Amniotic stem cell (primary cell): ENCODE measurements at places on chromosomes 4 and X.
A peak's percentile ranks its signal among the peaks of the same experiment; 100 is the strongest.

DNA sequence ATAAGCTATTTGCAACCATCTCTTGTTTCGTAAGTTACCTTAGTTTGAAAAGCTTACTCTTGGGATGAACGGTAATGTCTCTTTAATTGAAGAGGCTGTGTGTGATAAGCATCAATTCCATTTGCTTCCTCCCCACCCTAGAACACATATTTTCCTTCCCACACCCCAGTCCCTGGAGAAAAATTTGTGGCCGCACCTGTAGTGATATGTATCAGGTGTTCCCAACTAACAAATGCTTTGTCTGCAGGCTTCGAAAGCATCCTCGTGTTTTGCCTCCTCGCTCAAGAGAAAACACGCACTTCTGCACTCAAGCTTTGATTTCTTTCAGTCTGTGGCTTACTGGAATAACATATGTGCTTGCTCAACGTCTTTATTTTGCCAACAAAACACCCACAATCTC, 143.8 kb upstream of the OTUD4 start:
- no peak for DNase-seq

- DNase-seq: no peak
Observed at GRCh38 chr4:14607001-14607400, 395.3 kb upstream of the CPEB2 start.

GRCh38 chr4:45423896-45424295, 697.5 kb upstream of the GNPDA2 start:
- no peak for DNase-seq

GRCh38 chrX:72021975-72022374, 109.7 kb downstream of the RTL5 start:
- no peak for DNase-seq

DNA sequence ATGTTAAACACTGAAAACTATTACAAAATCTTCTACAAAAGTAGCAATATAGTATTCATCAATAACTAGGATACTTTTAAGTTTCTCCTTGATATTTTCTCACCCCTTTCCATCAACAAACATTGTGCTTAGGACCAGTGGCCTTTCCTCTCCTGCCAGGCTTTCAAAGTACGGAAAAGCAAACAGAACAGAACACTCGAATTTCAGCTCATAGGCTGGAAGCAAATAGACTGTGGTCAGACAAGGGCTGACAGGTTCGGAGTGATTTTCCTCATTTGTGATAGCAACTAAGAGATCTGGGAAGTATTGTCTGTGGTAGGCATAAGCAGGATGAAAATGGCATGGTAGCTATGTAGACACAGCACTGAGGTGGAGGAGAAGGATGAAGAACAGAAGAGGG, 68.6 kb upstream of the SORBS2 start:
- DNase-seq: no peak

GRCh38 chr4:171629182-171629581, 184.0 kb upstream of the GALNTL6 start:
- DNase-seq: no peak

- peak; percentile 1 for DNase-seq
Observed at GRCh38 chr4:76850010-76850441, 47.9 kb downstream of the SOWAHB start.

DNA sequence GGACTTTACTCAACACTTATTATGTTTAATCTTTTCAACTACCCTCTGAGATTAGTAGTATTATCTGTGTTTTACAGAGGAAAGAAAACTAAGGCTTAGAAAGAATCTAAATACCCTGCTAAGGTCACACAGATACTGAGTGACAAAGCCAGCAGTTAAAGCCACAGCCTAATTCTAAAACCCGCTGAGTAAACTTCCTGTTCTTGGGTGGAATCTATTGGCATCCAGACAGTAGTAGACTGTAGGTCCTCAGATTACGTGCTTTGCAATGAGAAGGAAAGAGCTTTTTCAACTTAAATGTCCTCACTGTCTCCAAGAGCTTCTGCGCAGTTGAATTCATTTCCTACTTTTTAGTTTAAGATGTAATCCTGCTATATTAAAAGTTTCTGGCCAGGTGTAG, 126.0 kb downstream of the TENM3 start:
- no peak for DNase-seq

DNA sequence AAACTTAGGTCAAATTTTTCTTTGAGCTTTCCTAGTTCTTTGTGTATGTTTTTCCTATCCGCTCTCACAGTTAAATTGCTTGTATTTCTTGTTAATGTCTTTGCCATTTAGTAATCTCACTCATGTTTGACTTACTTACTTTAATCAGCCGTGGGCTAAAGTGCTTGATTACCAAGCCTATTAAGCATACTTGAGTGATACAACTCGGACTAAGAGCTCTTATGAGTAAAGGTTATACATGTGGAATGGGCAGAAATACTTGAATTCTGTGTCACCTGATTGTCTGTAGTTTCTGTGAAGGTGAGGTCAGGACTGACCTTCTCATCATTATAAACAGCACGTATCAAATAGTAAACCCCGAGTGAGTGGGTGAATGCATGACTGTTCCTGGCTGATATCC, 664.5 kb downstream of the PDHA2 start:
- no peak for DNase-seq

DNA sequence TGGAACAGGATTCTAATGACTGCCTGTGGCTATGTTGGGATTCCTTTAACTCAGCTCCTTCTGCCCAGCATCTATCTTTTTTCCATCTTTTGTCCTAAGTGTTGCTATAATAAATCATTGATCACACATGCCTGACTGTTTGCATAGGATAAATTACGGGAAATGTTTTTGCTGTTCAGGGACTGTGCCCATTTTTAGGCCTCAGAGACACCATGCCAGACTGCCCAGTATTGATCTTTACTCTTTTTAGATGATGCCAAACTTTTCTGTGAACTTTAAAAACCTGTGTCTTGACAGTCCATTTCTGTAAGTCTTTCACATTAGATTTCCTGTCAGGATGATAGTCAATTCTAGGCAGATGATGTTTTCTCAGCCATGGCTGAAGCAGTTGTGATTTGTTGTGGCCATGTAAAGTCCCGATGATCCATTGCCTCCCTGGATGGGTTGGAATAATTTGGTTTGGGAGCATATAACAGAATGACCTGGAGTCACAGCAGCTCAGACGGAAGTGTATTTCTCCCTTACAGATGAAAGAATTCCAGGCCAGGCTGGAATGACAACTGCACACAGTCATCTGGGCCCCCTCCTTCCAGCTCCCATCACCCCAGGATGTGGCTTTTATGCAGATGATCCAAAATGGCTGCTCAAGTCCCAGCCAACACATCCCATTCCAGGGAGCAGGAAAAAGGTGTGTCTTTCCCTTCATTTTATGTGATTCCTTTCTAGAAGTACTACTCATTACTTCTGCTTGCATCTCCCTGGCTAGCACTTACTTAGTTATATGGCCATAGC, 3.4 kb downstream of the HTT-AS start:
- DNase-seq: no peak

DNA sequence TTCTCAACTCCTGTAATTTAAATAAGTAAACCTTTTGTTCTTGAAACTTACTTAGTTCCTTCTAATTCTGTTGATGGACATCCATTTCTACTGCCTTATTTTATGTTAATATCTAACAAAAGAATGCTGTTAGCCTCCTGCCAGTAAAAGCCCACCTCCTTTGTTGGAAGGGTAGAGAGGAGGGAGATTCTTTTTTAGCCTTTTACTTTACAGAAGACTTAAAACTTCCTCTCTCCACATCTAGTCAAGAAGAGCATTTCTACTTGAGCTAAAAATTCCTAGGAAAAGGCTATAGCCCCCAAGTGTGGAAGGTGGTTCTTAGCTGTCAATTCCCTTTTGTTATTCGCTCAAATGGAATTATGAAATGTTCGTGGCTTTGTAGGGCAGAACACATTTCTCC, 118.7 kb downstream of the ZIC3 start:
- DNase-seq: no peak

- DNase-seq: no peak
Observed at GRCh38 chrX:123263270-123263669, 79.2 kb downstream of the GRIA3 start.

DNA sequence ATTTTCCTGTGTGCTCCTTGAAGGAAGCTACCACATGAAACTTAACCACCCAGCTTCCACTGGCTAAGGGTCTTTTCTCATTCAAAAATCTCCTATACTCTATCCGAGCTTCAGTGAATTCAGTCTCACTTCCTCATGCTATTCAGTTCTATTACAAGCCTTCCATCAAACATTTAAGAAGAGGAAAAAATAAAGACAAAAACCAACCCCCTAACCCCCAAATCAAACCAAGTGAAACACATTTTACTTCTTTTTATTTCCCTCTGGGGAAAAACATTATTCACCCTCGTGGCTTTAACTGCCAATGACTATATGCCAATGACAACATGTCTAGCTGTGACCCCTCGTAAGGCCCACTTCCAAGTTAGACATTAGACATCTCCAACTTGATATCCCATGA, 16.2 kb upstream of the WDR19 start:
- no peak for DNase-seq

- DNase-seq: no peak
Observed at GRCh38 chr4:8205241-8205707, 6.2 kb downstream of the SH3TC1 start.

- no peak for DNase-seq
Observed at GRCh38 chr4:141022111-141022695, 111.1 kb downstream of the RNF150 start.

- DNase-seq: no peak
Observed at GRCh38 chrX:110008011-110008635, 5.2 kb downstream of the TMEM164 start.

DNA sequence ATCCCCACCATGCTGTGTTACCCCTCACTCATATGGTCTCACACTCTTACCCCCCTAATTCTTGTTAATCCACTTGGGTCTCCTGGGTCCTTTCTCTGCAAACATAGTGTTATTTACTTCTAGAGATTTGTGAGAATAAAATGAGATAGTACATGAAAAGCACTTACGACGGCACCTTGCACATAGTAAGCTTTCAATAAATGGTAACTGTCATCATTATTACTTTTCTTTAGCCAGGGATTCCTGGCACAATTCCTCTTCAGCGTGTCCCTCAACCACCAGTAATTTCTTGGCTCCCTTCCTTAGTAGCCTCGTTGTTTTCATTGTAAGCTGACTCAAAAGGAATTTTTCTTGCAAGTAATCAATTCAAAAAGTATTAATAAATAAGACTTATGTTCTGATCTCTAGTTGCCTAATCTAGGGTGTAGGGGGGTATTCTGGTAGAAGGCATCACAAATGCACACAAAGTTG, 30.1 kb upstream of the RBMX start:
- DNase-seq: no peak

GRCh38 chr4:86338989-86339388, 20.9 kb downstream of the MAPK10 start:
- peak; percentile 42 for DNase-seq

GRCh38 chr4:158850800-158851644, 82.2 kb downstream of the FNIP2 start:
- DNase-seq: no peak

GRCh38 chr4:99803566-99804101, 13.0 kb upstream of the DAPP1 start:
- DNase-seq: no peak

- no peak for DNase-seq
Observed at GRCh38 chrX:154016366-154017076, 3.2 kb downstream of the IRAK1 start.

DNA sequence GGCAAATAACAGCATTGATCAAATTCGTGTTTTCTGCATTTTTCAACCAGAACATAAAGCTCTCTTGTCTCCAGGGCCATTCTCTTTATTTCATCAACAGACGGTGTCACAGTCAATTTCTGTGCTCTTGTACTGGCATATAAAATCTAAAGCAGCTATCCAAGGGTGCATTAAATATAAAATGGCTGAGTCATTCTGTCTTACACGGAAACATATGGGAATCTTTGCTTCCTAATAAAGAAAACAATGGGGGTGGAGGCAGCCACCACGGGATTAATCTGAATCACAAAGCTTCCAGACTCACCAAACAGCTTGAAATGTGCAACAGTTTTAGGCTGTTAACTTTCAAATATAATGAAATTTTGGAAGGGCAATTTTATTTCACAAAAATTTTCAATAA, 132.6 kb downstream of the IL15 start:
- peak; percentile 36 for DNase-seq

DNA sequence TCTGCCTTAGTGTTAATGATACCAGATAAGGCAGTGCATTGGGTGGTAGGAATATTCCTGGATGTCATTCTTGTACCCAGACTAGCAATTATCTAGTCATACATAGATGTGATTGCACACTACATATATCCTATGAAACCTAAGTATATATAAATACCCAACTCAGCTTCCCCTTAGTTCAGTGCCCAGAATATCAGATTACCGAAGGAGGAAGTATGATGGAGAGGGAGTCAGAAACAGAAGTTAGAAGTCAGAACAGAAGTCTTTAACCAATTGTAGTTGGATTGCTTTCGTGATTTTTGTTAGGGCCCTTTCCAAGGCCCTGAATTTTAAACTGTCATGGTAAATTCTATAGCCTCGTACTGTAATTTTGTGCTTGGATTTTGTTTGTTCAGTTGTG, 42.9 kb downstream of the MOB1B start:
- DNase-seq: no peak

DNA sequence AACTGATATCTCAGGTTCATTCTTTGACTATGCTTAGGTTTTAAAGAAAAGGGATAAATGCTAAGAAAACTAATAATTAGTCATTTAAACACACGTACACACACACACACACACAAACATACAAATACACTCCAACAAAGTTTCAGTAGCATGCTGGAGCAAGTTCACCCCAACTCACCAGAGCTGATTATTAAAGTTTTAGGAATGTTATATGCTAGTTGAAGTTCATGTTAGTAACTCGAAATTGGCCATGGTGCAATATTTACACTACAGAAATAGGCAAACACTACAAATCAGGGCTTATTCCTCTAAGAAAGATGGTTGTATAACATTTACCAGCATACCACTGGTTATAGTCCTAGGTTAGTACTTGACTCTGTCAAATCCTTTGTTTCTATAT, 384.0 kb upstream of the DIPK2B start:
- no peak for DNase-seq

- no peak for DNase-seq
Observed at GRCh38 chr4:185249105-185249504, 39.7 kb downstream of the SNX25 start.

DNA sequence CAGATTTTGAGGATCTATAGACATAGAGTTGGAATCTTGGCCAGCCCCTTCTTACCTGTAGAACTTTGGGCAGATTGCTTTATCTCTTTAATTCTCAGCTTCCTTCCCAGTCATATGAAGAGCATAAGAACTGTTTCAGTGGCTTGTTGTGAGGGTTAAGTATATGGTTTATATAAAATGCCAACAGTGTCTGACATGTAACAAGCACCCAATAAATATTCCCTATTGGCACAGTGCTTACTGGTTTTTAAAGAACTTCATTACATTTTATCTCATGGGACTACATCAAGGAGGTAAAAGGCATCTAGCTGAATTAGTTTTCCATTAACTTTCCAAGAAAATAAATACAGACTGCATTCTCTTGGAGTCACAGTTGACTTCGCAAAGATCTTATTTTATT, 106.7 kb upstream of the LIMCH1 start:
- no peak for DNase-seq

DNA sequence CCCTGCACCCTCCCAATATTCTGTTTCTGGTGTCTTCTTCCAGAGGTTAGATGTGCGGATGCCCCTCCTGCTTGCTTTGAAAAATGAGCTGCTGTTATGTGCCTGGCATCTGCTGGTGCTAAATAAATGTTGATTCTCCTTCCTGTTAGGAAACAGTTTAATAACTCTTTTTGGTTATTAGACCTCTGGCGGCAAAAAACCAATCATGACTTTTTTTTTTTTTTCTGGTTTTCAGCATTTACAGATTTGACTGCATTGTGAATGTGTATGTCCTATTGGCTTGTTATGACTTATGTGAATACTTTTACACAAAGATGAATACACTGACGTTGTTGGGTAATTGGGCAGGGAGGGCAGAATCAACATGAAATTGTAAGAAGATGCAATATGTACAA, 13.6 kb upstream of the TMEM156 start:
- no peak for DNase-seq

- peak; percentile 30 for DNase-seq
Observed at GRCh38 chr4:20493761-20494353, 206.4 kb upstream of the PACRGL start.
